ENCODE measurements at places on chromosomes 4 and X. TPM values are rescaled to one million over a fixed set of nuclear protein-coding genes. Genes with fewer than 3 reads are reported as not detected.

Gene FAM149A
- 6.8 TPM for total RNA-seq

Gene FAM47E
- total RNA-seq = 0.52 TPM

Gene FGF2
- total RNA-seq = 8.4 TPM

Gene CDX4
- not detected for total RNA-seq

Gene SASH3
- 2.6 TPM for total RNA-seq

Measured in skeletal muscle tissue (tissue), 5 donors.